Thoracic aorta (tissue), 2 donors: ENCODE measurements at places on chromosomes 2 and 18.

- DNase-seq, result no peak
These were observed 501.5 kb downstream of the BCL11A start for GRCh38 chr2:60051991-60052390.

DNA sequence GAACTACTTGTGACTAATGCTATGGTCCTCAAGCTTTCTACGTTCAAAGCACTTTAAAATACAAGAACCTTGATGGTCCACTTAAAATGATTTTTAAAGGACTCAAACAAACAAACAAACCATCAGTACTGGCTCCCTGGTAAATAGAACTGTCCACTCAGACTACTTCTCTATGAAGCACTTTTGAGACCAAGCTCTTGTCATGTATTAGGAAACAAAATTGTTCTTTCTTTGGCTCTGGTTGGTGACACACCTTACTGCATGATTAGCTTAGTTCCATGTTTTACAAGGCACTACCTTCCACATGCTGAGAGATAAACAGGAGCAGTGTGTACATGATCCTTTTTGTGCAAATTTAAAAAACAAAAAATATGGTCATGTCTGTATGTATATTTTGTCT is 19.7 kb downstream of the DARS1 start:
- no peak for DNase-seq

GRCh38 chr2:73225513-73226360 is 7.3 kb downstream of the PRADC1 start:
- no peak for DNase-seq

DNA sequence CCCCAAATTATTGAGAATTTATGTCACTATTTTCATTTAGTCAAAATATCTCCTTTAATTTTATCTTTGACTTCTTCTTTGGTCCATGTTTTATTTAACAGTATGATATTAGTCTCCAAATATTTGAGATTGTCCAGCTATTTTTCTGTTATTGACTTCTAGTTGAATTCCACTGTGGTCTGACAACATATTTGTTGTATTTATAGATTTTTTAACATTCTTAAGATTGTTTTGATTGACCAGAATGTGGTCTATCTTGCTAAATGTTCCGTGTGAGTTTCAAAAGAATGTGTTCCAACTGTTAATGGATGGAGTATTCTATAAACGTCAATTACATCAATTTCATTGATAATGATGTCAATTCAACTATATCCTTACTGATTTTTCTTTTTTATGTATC is 1452.1 kb downstream of the SUCLG1 start:
- DNase-seq, result no peak

GRCh38 chr2:51516667-51517066 is 484.7 kb upstream of the NRXN1 start:
- no peak for DNase-seq

GRCh38 chr2:40353231-40353630 is 98.7 kb downstream of the SLC8A1 start:
- DNase-seq, result no peak

DNA sequence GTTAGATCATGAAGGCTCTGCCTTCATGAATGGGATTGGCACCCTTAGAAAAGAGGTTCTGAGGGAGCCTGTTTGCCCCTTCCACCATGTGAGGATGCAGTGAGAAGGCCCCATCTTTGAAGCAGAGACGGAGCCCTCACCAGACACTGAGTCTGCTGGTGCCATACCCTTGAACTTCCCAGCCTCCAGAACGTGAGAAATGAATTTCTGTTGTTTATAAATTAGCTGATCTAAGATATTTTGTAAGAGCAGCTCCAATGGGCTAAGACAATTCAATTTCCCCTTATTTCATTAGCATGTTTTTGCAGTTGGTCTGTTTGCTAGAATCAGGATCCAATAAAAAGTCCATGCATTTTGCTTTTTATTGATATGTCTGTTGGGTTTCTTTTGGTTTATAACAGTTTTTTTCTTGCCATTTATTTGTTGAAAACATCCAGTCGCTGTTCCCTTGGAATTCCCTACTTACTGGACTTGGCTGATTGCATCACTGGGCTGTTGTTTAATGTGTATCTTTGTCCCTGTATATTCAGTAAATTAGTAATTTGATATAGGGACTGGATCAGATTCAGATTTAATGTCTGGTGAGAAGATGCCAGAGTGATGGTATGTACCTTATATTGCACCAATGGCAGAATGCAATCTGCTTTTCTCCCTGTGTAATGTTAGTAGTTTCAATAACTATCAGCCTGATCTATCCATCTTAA is 24.0 kb upstream of the GREB1 start:
- no peak for DNase-seq

DNA sequence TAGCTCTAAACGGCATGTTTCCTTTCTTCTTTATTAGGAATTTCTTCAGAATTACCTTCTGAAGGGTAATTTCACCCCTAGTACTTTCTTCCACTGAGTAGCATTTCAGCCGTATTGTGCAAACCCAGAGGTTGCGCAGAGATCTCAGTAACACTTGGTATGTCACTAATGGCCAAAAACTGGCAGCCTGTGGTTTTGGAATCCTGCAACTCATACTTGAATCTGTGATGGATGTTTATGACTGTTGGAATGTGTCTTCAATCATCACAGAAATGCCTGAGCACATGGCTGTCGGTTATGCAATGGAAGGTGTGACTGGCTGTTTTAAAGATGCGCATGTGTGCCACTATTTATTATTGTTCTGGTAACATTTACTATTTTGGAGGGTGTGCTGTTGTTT is 100.0 kb downstream of the COLEC12 start:
- no peak for DNase-seq

DNA sequence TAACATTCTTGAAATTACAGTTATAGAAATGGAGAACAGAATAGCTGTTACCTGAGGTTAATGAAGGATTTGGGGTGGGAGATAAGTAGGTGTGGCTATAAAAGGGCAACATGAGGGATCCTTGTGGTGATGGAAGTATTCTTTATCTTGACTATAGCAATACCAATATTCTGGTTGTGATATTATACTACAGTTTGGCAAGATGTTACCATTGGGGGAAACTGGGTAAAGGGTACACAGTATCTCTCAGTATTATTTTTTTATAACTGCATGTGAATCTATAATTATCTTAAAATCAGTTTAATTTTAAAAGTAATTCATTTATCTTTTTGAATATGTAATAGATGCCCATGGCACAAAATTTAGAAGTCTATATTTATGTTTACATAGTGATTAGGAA is 8.1 kb downstream of the SCRN3 start:
- no peak for DNase-seq

- DNase-seq, result no peak
These were observed 21.8 kb upstream of the NT5DC4 start for GRCh38 chr2:112698834-112699515.

DNA sequence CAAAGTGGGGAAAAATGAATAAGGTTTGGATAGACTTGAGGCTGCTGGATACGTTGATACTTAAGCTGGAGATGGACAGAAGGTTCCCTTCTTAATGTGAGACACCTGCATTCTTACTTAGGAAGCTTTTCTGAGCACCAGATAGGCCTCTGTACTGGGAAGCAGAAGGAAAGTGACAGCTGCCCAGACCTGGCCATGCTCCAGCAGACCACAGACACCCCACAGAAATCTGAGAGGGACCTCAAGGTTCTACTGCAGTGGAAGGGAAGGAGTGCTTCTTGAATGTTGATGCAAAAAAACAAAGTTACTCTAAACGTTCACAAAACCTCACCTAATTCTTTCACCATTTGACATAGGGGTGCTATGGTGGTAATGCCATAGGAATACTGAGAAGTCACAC is 642.1 kb upstream of the ID2 start:
- no peak for DNase-seq

- no peak for DNase-seq
These were observed 93.9 kb downstream of the ACVR1 start for GRCh38 chr2:157782057-157782845.

- no peak for DNase-seq
These were observed 30.1 kb downstream of the INO80C start for GRCh38 chr18:35467624-35468016.

- no peak for DNase-seq
These were observed 35.5 kb downstream of the EML6 start for GRCh38 chr2:54758951-54759350.

DNA sequence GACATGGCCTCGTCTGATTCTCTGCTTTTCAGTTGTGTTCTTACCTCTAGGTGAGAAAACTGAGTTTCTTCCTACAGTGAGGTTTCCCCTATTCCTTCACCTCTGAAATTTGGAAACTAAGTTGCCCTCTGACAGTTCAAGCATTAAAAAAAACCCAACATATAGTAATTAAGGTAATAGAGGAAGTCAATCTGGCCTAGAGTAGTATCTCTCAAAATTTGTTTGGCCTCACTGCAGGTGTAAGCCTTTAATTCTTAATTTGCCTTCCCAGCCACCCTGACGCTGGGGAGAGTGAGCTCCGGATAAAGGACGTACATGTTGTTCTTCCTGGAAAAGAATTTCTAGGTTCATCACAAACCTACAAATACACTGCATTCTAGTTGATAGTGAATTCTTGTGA is 1.4 kb downstream of the CAD start:
- DNase-seq, result no peak

- DNase-seq, result no peak
These were observed 403.6 kb upstream of the ACVR2A start for GRCh38 chr2:147441182-147441581.
